ENCODE measurements at places on chromosomes 11 and 22. TPM values are rescaled to one million over a fixed set of nuclear protein-coding genes. Genes with fewer than 3 reads are reported as not detected.

DNA sequence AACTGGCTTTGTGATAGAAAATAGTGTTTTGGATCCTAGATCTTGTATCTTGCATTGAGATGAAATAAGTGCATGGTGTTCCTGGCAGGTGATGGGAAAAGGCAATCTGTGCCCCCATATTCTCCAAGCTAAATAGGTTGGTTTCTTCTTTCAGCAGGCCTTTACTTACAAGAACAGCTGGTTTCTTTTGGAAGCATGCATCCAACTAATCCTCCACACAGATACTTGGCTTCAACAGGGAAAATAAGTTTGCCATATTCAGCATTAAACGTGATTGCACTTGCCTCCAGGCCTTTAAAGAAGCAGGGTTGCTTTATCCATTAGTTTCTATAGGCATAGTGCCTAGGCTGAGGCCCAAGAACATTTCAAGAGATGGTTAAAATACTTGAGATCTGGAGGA is 59.9 kb downstream of the APIP start:
- no peak for DNase-seq

NXPE1 gene
- total RNA-seq, result not detected

GRCh38 chr11:3642071-3642951 is 519 bp upstream of the ART5 start:
- DNase-seq, result peak; percentile 86

DLG2 gene
- 3.4 TPM for total RNA-seq

- DNase-seq, result no peak
These were observed 48.3 kb downstream of the DYNC2H1 start for GRCh38 chr11:103157542-103157941.

- no peak for DNase-seq
These were observed 145.0 kb downstream of the CCDC34 start for GRCh38 chr11:27217948-27218420.

- DNase-seq, result peak; percentile 28
These were observed 7.2 kb downstream of the PIWIL4 start for GRCh38 chr11:94574193-94574961.

DNA sequence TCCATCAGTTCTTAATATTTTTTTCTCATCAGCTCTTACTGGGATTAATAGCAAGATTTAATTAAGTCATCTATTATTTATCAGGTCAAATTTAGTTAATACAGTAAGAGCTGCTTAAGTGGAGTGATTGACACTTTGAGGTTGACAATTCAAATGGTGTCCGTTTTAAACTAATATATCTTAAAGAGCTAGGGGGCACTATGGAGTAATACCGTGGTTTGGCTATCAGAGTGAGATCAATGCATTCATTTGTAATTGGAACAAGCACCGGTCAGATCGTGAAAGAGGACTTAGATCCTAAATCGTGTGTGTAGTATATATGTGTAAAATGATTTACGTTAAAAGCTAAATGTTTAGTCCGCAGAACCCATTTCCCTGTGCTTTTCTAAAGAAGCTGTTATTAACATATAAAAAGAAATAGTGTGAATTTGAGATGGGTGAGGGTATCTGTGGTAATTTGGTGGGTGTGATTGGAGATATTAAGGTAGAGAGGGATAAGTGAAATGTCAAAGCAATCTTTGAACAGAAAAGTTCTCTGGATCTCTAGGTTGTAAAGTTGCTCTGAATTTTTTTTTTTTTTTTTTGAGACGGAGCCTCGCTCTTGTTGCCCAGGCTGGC is 2.3 kb downstream of the SIK2 start:
- no peak for DNase-seq

GRCh38 chr11:94658386-94658785 is 91.2 kb downstream of the PIWIL4 start:
- DNase-seq, result no peak

CATSPERZ gene
- not detected for total RNA-seq

DNA sequence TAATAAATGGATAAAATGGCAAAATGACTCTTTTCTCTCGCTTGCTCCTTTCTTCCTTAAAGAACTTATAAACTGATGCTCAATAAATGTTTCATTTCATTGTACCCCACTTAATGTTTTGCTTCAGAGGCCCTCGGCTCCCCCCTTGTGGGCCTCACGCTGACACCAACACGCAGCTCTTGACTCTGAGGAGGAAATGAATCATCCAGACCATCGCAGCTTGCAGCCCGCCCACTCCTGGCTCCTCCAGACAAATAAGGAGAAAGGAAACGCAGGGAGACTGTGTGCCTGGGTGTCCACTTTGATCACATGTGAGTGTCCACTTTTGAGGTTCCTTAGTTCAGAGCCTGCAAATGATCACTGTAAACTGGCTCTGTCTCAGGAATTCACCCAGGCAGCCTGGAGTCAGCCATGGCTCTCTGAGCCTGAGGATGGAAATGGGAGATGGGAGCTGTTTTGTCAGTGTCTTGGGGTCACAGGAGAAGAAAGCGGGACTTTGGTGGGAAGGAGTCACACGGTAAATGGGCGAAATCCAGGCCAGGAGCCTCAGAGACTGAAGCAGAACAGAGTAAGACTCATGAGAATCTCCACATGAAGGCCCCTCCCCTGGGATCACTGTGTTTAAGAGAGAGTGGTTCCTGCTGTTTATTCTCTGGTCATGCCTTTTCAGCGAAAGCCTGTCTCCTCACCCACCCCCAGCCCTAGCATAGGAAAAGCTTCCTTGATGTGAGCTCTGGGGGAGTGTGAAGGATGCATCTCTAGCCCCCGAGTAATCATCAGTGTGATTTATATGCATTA is 96.5 kb downstream of the CWC15 start:
- no peak for DNase-seq

CD3E gene
- total RNA-seq, result 13.6 TPM

DNA sequence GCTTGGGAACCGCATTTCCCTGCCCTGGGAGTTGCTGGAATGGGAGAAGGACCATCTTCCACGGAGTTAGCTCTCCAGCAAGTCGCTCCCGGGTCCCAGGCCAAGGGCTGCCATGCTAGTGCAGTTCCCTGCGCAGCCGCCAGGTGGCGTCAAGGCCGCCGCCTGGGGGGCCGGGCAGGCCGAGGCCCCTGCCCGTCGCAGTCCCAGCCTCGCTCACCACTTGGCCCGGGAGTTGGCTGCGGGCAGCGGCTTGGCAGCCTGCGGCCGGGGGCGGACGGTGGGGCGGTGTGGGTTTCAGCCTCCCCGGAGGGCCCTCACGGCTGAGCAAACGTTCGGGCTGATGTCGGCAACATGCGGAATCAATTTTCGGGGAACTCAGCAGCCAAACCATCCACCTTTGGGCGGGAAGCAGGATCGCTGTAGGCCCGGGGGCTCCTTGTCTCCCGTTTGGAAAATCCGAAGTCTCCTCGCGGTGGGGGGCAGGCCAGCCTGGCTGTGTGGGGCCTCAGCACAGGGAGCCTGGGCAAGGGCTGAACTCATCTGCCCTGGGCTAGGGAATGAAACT is 415.1 kb downstream of the SOX6 start:
- no peak for DNase-seq

DNA sequence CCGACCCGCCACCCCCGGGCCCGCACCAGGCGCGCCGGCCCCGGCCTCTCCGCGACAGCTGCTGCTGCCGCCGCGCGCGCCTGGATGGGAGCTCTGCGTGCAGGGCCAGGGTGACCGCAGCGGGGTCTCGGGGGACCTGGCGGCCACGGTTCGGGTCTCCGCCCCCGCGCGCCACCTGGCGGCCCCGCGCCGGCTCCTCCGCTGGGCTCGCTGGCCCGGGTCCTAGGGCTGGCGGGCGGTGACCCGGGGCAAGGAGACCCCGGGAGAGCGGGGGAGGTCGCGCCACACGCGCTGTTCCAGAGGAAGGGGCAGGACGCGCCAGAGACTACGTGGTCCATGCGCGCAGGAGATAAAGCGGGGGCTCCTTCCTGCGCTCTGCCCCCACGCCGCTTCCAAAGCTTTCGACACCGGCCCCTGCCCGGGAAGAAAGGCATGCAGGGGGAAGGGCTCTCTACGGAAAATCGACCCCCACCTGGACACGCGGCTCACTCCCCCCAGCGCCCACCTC is 562 bp downstream of the SHANK2 start:
- DNase-seq, result peak; percentile 41

- no peak for DNase-seq
These were observed 31.8 kb upstream of the APOBEC3A start for GRCh38 chr22:38925571-38926041.

GRCh38 chr11:16326679-16327297 is 29.6 kb downstream of the SOX6 start:
- no peak for DNase-seq

DNA sequence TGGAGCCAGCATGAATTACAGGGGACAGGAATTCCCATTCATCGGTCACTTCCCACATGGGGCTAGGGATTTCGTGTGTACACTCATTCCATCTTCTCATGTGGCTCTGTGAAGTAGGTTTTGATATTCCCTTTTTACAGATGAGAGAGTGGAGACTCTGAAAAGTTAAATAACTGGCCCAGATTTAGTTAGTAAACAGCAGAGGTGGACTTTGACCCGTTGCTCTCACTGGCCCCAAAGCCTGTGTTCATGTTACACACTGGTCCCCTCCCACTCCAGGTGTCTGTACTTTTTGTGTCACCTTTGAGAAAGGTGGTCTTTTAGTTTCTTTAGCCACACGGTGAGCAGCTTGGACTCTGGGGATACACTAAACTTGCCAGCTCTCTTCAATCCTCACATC is 108.5 kb downstream of the MICAL2 start:
- DNase-seq, result no peak

- DNase-seq, result no peak
These were observed 99.2 kb downstream of the PTPRJ start for GRCh38 chr11:48079596-48079995.

TXNRD2 gene
- total RNA-seq, result 78.6 TPM

MRPL49 gene
- 24.7 TPM for total RNA-seq

KCTD14 gene
- total RNA-seq, result 10.4 TPM

DNA sequence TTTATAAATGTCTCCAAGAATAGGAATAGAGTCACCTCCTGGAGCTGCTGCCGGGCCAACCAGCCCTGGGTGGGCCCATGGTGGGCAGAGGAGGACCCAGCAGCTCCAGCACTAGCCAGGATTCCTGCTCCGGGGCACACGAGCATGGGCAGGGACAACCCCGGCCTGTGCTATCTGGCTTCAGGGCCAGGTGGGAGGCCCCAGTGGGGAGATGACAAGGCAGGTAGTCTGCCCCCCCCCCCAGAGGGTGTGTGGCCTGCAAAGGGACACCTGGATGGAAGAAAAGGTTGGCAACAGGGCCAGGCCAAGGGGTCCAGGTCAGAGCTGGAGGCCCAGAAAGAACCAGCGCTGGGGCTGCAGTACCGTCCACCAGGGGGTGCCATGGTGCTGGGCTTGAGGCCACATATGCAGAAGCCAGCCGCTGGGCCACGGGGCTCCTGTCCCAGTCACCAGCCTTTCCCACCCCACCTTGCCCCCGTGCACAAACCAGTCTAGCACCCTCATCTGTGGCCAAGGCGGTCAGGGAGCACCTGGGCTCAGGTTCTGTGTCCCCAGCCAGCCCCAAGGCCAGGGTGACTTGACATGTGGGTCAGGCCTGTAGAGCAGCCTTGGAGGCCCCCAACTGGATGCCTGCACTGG is 3.4 kb downstream of the TSPAN32 start:
- DNase-seq, result peak; percentile 94

CELSR1 gene
- 68.3 TPM for total RNA-seq

DNA sequence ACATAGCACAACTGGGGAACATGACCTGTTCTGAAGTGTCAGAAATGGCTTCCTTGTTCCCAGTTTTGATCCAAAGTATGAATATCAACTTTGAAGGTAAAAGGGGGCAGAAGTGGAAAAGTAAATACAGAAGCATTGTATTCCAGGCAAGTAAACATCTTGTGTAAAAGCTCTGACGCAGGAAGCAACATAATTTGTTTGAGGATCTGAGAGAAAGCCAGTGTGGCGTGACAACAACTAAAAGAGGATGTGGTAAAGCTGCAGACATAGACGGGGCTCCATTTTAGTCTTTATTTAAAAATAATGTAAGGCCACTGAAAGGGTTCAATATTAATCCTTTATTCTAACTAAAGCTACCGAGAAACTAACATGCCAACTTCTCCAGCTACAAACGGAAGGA is 310.2 kb downstream of the DLG2 start:
- DNase-seq, result no peak

DNA sequence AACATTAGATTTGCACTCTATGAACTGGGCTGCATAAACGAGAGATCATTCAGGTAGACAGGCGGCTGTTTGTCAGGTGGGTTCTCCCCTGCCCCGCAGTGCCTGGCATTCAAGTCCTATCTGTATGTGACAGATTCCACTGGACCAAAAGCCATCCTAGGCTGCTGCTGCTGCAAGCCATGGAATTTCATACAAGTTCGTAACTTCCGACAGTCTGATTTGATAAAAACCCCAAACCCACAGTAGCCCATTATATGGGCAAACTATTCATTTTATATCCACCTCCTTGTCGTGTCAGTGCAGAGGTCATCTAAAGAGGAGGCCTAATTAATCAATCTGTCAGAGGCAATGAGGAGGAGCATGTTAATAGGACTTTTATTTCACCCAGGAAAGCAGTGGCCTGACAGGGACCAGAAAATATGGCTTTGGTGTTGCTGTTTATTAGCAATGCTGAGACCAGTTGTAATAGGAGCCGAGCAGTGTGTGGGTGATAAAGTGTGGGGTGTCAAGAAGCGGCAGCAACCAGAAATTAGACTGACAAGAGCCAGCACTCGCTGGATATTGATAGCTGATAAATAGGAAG is 124.2 kb downstream of the ARL14EP start:
- no peak for DNase-seq

OR4D5 gene
- total RNA-seq, result not detected

GRCh38 chr11:112797648-112798293 is 163.4 kb upstream of the NCAM1 start:
- DNase-seq, result peak; percentile 26

LRRN4CL gene
- 2.7 TPM for total RNA-seq

OR56A5 gene
- total RNA-seq, result not detected

MEI1 gene
- 10.5 TPM for total RNA-seq

DNA sequence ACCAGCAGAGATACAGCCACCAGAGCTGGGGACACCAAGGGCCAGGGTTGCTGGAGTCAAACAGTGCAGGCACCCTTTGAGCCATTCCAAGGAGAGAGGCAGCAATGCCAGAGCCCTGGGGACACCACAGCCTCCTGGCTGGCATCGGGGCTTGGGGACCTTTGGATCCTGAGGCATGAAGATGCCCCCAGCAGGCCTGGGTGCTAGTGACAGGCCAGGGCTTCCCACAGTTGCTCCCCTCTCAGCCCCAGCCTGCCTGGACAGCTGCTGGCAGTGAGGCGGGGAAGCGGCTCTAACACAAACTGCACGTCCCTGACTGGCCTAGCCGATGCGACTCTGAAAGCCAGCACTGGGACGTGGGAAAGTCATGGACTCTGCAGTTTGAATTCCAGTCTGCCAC is 2.7 kb downstream of the CD5 start:
- no peak for DNase-seq

LZTR1 gene
- total RNA-seq, result 114 TPM

- DNase-seq, result no peak
These were observed 217.9 kb downstream of the DSCAML1 start for GRCh38 chr11:117579161-117579560.

TEX54 gene
- not detected for total RNA-seq

- no peak for DNase-seq
These were observed 14.5 kb downstream of the RPL27A start for GRCh38 chr11:8697054-8697453.

GRCh38 chr11:33802194-33802950 is 28.1 kb upstream of the FBXO3 start:
- peak; percentile 42 for DNase-seq

DDTL gene
- total RNA-seq, result 2.5 TPM
